Pons (tissue), 1 donor: ENCODE measurements at places on chromosomes 11 and 22.

GRCh38 chr22:47367107-47367690 lies 604.7 kb downstream of the TBC1D22A start:
- DNase-seq: no peak

- no peak for DNase-seq
Observed at GRCh38 chr11:89181111-89181510, 3.4 kb downstream of the TYR start.

DNA sequence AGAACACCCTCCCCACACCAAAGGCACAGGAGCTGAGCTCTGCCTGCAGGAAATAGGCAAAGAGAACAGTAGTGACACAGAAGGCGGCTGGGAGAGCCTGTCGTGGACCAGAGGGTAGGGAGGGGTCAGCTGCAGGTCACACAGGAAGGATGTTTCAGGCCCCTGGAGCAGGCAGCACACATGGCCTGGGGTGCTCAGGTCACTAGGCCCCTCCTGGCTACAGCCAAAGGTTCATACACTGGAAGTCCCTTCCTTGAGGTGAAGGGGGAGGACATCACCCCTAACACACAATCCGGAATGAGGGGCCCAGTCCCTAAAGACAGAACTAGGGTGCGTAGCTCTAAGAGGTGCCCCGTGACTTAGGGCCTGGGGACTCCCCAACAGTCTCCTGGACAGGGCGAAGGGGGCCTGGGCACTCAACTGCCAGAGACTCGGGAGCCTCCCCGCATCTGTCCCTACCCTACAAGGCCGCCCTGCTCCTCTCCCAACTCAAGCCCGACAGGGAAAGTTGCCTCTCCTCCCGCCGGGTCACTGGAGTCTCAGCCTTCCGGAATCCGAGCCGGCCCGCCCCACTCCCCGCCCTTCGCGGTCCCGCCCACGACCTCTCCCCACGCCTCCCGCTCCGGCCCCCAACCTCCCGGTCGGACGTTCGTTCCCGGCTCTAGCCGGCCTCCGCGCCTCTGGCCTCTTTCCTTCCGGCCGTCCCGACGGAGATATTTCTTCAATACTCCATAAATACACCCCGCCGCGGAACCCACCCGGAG lies at the start of gene CYB5R2:
TSS of gene CYB5R2 (minus strand) at position 541 of the 764 bp plus-strand sequence. CDS start 675 bp downstream, outside the sequence.
- DNase-seq: no peak

DNA sequence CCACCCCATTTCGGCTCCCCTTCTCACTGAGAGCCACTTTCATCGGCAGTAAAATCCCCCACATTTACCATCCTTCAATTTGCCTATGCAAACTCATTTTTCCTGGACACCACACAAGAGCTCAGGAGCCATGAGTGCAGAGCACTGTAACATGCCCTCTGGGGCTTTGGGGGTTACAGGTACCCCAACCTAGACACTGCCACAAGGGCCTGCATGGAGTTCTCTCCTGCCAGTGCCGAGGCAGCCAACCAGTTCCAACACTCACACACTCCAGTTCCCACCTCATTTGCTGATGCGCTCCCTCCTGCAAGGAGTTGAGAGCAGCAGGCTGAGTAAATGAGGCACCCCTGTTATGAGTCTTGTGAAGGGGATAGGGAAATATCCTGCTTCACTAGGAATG lies 76.1 kb downstream of the SMCO4 start:
- DNase-seq: no peak

GRCh38 chr11:61832207-61832606 lies 4.1 kb downstream of the FADS2 start:
- DNase-seq: no peak

GRCh38 chr11:119459293-119459976 lies 36.5 kb upstream of the THY1 start:
- no peak for DNase-seq

- DNase-seq: no peak
Observed at GRCh38 chr11:69010964-69011623, 2.0 kb downstream of the MRGPRF start.

DNA sequence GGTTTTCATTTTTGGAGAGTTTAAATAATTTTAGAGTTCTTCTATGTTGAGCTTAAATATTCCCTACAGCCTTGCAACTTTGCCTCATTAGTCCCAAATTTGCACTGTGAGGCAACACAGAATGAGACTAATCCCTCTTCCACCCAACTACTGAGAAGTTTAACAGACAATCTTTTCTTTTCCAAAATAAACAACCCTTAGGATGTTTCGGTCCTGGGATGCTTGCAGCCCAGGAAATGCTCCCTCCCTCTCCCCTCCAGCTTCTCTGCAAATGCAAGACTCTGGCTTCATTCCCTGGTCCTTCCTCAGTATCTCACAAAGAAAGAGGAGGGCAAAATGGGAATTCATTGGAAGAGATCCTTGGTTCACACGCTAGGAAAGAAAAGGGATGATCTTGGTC lies 222.5 kb downstream of the ST3GAL4 start:
- DNase-seq: no peak
